ENCODE measurements at places on chromosomes 1 and 21.

GRCh38 chr21:28761674-28762356, 230.9 kb downstream of the LTN1 start:
- no peak for DNase-seq

DNA sequence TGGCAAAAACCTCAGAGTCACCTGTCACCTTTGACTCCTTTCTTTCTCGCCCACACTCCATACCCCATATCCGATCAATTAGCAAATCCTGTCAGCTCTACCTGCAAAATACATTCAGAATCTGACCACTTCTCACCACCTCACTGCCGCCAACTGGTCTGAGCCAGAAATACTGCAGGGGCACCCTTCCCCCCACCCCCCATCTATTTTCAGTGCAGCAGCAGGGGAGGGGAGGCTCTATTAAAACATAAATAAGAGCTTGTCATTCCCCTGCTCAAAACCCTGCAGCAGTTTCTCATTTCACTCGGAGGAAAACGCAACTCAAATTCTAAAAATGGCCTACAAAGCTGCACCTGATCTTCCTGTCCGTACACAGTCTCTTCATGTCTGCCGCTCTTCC, 3.9 kb downstream of the PKLR start:
- DNase-seq, result no peak

GRCh38 chr1:79741720-79742421, 735.3 kb upstream of the ADGRL4 start:
- DNase-seq, result no peak

GRCh38 chr1:167076136-167076710, 14.0 kb downstream of the GPA33 start:
- no peak for DNase-seq

GRCh38 chr1:58397187-58397820, 149.2 kb downstream of the OMA1 start:
- DNase-seq, result no peak

DNA sequence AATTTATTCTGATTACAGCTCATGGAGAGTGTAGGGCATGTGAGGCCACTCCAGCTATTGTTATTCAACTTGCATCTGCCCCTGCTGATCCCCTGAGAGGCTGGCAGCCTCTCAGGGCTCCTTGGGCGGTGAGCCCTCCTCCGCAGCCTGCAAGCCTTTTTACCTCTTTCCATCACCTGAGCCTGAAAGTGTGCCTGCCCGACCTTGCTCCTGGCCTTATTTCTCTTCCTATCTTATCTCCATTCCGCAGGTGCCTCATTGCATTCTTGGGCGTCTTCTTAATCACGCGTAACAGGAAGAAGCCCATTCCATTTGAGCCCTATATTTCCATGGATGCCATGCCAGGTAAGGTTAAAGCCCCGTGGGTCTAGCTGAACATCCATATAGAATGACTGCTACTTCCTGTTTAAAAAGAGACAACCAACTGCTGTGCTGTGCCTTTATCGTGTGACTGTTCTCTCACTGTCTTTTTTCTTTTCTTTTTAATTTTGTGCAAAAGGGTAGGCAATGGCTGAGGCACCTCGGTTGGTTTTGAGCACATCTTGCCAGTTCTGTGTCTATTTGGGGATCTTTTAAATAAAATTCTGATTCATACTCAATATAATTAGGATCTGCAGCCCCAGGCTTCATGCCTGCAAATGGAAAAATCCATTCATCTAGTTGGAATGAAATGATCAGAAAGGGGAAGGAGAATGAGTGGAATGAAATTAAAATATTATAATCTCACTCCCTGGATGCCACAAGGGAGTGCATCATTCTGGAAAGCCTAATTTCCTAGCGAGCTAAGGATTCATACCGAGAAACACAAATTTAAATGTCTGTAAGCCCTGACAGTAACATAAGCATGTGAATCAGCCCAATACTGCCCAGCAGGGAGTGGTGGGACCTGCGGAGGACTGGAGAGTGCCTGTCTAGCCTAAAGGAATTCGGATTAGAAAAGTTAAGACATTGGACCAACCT, 38.6 kb upstream of the RCAN3 start:
- no peak for DNase-seq

DNA sequence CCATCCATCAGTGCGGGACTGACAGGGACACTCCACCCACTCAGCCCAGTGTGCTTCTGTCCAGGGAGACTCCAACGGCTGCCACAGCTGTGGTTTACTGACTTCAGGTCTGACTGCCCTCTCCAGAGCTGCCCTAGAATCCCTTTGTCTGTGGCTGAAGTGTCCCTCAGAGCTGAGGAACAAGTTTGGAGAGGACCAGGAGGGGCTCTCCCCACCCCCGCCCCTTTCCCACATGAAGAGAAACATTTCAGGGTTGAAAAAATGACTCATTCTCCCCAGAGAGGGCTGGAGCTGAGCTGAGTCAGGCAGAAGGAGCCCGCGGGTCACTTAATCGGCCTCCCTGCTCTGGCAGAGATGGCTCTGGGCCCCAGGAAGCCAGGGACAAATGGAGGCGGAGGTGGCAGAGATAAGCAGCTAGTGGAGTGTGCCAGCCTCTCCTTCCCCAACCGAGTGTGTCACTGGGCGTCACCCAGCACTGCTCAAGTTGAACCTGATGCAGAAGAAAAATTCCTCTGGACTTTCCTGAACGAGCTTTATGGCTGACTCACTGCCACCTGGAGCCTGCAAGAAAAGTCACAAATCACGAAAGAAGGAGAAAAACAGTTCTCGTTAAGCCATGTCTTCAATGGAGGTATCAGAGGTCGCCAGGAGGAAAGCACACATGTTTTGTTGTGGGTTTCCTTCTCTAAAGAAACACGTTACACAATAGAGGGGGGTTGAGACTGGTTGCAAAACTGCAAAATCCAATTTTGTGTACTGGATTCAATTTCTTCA, 34.3 kb upstream of the ECE1 start:
- DNase-seq, result no peak

GRCh38 chr1:163842571-163842970, 520.8 kb downstream of the NUF2 start:
- no peak for DNase-seq

DNA sequence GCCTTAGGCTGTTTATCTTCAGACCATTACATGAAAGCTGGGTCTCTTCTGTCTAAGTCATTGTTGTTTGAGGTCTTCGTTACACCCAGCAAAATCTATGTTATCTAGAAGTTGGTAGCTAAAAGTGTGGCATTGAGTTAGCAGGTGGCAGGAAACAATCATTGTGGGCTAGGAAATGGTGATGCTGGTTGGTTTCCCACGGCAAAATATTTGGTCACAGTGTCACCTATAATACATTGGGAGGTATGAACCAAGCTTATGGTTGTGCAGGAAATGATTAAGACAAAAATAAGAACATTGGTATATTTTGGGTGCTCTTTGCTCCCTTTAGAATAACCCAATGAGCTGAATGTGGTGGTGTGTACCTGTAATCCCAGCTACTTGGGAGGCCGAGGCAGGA, 169.7 kb downstream of the TRIM33 start:
- no peak for DNase-seq

- no peak for DNase-seq
Observed at GRCh38 chr1:60637651-60638050, 444.7 kb upstream of the NFIA start.

- DNase-seq, result no peak
Observed at GRCh38 chr1:7046314-7046713, 261.1 kb downstream of the CAMTA1 start.

- DNase-seq, result no peak
Observed at GRCh38 chr1:182656842-182657397, 27.5 kb downstream of the RGS8 start.

DNA sequence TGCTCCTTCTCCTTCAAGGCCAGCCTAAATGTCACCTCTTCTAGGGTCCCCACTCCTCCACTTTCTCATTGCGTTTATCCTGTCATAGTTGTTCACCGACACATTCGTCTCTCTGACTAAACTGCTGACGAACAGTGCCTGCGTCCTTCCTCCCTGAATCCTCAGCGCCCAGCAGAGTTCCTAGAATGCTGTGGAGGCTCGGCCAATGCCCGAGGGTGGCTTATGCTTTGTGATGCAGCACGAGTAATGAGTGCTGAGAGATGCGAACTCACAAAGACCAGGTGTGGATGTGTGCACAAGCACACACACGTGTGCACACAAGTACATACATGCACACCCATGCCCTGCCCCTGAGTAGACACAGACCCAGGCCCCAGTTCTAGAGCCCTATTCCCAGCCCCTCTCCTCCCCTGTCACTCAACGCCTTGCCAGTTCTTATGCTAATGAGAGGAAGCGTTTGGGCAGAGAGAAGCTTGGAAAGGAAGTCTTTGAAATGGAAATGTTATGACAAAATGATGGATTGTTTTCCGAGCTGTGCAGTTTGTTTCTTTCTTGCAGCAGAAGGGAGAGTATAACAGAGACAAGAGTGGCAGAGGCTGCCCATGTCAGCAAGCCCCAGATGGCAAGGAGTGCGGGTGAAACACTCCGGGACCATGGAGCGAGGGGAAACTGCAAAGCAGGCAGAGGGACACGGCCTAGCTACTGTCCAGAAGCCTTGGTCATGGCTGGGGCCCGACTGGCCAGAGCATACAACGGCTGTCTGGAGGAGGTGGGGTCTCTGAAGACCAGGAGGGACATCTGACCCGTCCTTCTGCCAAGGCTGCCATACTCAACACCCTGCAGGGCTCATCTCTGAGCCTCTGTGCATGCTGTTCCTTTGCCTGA, 24.2 kb downstream of the KCNA10 start:
- no peak for DNase-seq

GRCh38 chr1:228977741-228978140, 242.5 kb downstream of the RHOU start:
- no peak for DNase-seq

- DNase-seq, result no peak
Observed at GRCh38 chr21:22573834-22574233, 1575.6 kb downstream of the NCAM2 start.

- DNase-seq, result no peak
Observed at GRCh38 chr1:234987415-234988154, 141.1 kb downstream of the TOMM20 start.

GRCh38 chr21:42806509-42807140, 72.7 kb downstream of the WDR4 start:
- DNase-seq, result no peak

DNA sequence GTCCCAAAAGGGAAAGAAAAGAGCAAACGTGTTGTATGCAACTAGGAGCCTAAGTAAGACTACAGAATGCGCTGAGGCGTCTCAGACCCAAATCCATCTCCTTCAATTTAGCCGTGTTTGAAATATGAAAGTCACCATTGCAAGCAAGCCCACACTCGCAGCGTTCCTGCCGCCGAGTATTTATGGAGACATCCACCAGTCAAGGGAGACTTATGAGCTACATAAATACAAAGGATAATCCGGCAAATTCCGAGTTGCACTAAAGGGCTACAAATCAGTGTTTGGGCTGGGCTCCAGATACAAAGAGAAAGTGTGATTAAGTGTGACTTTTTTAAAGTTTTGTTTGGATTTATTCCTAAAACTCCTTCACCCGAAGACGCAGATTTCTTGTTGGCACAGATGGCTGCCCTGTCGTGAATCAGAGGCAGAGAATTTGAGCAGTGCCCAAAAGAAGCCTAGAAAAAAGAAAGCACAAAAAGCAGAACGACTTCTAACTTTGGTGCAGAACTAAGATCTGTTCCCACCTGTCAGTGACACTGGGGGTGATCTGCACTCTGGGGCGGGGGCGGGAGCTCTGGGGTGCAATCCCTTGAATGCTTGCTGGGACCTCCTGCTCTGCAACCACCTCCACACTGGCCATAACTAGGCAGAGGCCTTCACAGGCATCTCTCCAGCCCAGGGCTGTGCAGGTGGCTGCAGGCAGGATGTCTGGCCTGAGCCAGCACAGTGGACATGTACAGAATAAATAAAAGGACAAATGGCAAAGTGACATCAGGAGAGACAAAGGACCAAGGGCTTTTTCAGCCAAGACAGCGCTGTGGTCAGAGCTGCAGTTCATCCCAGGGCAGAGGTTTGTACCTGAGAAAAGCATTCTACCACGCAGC, 489.7 kb downstream of the NPHP4 start:
- no peak for DNase-seq

GRCh38 chr1:50610563-50610962, 187.3 kb upstream of the DMRTA2 start:
- no peak for DNase-seq

DNA sequence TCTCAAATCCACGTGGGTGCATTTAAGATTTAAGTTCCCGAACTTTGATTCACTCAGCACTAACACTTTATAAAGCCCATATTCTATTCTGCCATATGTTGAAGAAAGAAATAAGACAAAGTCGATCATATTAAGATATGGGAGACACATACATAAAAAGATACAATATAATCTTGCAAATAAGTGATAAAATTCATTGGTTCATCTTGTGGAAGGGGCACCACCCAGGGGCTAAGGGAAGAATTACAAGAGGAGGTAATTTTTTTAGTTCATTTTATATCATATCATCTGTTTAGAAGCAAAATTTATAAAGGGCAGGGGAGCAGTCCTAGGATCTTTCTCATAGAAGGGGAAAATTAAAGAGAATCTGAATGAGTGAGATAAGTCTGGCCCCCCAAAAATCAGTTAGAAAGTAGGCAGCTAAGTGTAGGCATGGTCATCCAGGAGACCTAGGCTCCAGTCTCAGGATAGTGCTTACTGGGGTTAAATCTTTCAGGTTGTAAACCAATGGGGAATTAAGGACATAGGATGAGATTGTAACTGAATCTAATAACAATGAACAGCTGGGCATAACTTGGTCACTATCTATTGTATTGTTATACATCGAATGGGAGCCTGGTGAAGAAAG, 124.2 kb upstream of the L1TD1 start:
- no peak for DNase-seq

GRCh38 chr1:172980456-172980855, 70.3 kb downstream of the TNFSF18 start:
- no peak for DNase-seq

- no peak for DNase-seq
Observed at GRCh38 chr1:8598060-8598724, 219.2 kb downstream of the RERE start.

GRCh38 chr1:35762141-35762540, 7.6 kb downstream of the CLSPN start:
- DNase-seq, result no peak

- no peak for DNase-seq
Observed at GRCh38 chr1:223829678-223830077, 16.1 kb downstream of the TP53BP2 start.

DNA sequence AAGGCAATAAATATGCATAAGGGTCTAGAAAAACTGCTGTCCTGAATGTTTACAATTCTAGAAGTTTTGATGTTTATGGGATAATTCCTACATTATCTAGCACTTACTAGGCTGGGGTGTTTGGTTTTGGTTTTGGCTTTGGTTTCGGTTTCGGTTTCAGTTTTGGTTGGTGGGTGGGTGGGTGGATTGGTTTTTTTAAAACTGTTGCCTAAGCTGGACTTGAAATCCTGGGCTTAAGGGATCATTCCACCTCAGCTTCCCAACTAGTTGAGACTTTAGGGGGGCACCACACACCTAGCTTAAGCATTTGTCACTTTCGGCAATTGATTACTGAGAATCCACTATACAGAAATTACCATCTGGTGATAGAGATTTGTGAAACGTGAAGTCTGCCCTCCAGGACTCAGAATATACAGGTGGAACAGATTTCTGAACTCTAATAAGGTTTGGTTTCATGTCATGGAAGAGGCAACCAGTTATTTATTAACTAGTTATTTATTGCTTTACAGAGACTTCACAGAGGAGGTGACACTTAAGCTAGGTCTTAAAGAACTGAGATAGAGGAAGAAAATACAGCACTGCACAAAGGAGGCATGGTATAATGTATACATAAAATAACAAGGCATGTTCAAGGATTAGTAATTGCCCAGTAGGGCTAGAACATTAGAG, 69.6 kb downstream of the PIK3R3 start:
- no peak for DNase-seq

GRCh38 chr1:90706437-90707362, 10.4 kb downstream of the BARHL2 start:
- no peak for DNase-seq

All from stimulated activated CD8-positive, alpha-beta memory T cell treated with anti-CD3 and anti-CD28 coated beads, Interleukin-4, amount 100 ng/mL, for 1 hour (primary cell).